Calu3 (cell line): ENCODE measurements at places on chromosomes 6 and 20.

GRCh38 chr6:5619249-5619648 lies 357.9 kb downstream of the FARS2 start:
- no peak for DNase-seq

DNA sequence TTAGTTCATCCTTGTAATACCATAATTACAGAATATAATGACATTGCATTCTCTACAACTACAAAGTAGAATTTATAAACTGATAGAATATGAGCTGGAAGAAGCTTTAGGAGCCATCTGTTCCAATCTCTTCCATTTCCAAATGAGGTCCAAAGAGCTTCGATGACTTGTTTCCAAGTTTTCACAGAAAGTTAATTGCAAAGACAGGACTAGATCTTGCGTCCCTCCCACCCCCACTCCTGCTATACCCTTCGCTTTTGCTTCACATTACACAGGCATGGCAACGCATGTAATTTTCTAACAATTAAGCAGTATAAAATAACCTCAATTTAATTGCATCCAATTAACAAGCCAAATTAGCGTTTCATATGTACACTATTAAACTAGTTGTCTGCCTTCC lies 7.0 kb downstream of the HIVEP2 start:
- DNase-seq: no peak

DNA sequence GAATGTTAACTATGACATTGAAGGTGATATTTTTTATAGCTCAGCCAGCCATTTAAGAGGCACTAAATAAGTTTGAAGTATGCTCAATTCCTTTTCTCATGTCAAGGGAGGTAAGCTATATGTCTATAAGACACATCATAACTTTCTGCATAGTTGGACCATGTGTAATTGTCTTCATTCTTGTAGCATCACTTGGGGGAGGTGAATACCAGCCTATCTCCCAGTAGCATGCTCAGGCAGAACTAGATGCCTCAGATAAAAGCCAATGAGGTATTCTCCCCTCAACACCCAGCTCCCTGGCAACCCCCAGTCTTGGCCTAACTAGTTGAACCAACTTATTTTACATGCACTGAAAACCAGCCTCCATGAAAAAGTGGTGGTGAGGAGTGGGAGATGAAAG lies 158.3 kb upstream of the JAG1 start:
- no peak for DNase-seq

GRCh38 chr6:49252901-49253300 lies 210.2 kb downstream of the MMUT start:
- no peak for DNase-seq

- no peak for DNase-seq
Measured at GRCh38 chr6:21187485-21187884, 406.1 kb upstream of the SOX4 start.

GRCh38 chr6:34416877-34417371 lies 8.9 kb downstream of the RPS10 start:
- no peak for DNase-seq

DNA sequence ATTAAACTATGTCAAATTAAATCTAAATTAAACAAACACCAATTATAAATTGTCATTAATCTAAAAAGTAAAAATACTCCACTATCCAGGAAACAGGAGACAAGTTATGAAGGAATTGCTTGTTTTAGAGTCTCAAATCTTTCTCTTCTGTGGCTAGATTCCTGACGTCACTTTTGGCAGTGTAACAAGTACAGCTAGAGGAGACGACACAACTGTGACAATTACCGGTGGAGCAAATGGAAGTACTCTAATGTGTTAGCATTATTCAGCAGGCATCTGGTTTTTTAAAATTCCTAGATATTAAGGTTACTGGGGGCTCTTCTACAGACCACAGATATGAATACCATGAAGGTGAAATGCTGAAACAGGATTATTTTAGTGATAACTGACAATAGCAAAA lies 1042.7 kb downstream of the EPHA7 start:
- no peak for DNase-seq

DNA sequence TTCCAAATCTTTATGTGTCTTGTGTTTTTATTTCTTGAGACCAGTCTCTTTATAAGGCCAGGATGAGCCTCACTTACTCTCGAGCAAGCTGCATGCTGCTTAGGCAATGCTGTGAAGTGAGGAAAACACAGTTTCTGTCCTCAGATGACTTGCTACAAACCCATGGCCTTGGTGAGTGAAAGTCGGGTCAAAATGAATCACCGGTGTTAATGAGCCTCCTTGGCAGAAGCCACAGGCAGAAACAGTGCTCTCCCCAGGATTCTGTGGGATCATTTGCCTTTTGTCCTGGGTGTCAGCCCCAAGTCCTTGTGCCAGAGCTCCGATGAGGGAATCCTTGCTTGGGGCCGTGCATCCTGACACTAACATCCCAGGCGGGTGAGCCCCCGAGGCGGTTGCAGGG lies 482.5 kb downstream of the QKI start:
- DNase-seq: no peak

DNA sequence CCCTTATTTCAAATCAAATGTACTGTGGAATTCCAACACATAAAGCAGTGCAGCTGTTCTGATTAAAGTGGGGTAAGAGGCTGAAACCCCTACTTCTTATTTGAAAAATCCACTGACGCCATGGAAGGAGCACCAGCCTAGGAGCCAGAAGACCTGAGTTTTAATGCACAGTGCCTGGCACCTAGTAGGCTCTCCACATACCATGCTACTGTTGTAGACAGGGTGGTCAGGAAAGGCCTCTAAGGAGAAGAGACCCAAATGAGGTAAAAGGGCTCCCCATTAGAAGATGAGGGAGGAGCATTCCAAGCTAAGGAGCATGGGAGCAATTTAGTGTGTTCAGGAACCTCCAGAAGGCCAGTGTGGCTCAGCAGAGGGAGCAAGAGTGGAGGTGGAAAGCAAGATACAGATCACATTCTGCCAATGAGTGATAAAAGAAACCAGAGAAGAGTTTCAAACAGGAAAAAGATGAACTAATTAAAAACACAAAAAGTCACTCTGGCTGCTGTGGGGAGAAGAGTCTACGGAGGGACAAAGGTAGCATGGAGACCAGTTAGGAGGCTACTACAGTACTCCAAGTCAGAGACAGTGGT lies 11.8 kb upstream of the ZNF76 start:
- no peak for DNase-seq

- DNase-seq: no peak
Measured at GRCh38 chr20:41854765-41855164, 236.6 kb upstream of the CHD6 start.

DNA sequence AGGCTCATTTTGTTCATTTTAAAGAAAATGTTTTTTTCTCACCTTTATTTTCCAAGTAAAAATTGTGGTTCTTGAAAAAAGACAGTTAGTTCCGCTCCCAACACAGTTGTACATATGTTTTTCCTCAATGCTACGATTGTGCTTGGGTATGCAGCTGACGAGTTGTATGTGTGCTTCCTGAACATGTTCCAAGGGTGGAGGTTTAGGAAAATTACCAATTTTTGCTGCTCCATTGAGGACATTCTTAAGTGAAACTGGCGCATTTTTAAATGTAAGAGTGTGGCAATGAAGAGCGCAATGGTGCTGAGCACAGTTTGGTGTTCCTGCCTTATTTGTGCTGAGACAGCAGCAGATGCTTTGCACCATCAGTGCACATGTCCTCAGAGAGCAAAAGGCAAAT lies 70.3 kb upstream of the CLDN20 start:
- DNase-seq: no peak

GRCh38 chr20:9480066-9480465 lies 34.3 kb upstream of the LAMP5 start:
- no peak for DNase-seq

- no peak for DNase-seq
Measured at GRCh38 chr20:58677808-58678207, 14.8 kb upstream of the NPEPL1 start.

- DNase-seq: no peak
Measured at GRCh38 chr6:124190256-124190655, 386.6 kb downstream of the NKAIN2 start.

GRCh38 chr6:159852877-159853276 lies 37.9 kb upstream of the MAS1 start:
- peak; percentile 37 for DNase-seq

DNA sequence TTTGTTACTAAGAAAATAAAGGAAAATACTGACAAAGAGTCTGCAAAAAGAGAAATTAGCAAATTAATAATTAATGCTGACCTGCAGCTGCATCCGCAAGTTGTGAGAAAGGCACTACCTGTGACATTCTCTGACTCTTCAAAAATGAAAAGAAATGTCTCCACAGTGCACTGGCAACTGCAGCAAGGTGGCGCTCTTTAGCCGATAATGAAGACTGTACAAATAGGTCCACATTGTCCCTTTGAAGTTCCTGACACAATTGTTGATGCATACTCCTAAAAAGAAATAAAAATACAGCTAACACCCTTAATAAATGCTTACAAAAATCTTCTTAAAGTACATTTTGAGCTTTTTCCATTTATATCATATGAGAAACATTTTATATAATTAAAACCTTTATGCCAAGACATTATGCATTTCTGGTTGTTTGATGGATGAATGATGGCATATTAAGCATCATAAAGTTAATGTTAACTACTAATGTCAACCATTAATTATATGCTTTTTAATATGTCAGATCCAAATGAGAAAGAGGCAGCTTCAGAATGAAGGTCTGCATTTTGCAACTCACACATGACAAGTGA lies 96.5 kb downstream of the MMS22L start:
- peak; percentile 67 for DNase-seq

DNA sequence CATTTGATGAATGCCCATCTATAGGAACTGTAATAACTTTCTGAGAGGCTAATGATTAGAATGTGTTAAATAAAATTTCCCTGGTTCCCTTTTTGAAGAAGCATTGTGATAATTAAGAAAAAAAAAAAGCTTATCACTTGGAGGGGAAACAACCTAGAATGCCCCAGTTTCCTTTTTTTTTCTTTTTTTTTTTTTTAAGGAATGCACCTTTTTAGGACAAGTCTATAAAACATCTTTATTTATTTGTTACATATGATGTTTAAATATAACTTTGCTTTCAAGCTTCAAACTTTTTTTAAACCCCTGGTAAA lies 7.3 kb upstream of the MRPS10 start:
- DNase-seq: no peak

- no peak for DNase-seq
Measured at GRCh38 chr6:167106406-167106805, 16.5 kb upstream of the CCR6 start.

GRCh38 chr6:127956956-127957355 lies 56.1 kb upstream of the THEMIS start:
- no peak for DNase-seq

GRCh38 chr20:13221673-13222318 lies 722 bp downstream of the ISM1 start:
- peak; percentile 60 for DNase-seq

DNA sequence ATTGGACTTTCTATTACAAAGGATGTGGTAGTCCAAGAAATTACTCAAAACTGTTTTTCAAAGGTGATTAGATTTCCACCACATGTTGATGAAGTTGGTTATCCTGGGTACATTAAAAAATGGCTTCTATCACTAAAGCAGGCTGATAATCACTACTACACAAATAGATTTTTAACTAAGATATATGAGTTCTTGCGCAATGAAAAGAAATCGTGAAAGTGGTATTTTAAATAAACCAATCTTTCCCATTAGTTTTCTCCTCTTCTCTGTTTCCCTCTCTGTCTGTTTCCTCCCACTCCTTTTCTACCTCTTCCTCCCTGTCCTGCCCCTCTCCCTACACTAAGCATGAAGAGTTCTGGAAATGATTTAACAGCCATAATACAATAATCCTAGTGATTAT lies 487.9 kb upstream of the CITED2 start:
- no peak for DNase-seq

DNA sequence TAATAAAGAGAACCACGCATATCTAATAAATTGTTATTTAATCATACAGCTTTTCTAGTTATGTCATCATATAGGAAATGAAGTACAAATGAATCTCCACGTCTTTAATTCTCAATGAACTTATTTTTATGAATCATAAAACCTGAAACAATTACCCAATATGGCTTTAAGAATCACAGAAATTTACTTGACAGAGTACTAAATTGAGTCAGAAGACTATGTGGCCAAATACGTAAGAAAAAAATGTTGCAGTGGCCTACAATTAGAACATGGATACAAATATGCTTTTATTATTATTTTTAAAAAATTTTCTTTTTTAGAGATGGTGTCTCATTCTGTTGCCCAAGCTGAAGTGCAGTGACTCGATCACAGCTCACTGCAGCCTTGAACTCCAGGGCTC lies 584.7 kb upstream of the SLC35B3 start:
- no peak for DNase-seq

- DNase-seq: no peak
Measured at GRCh38 chr20:31861135-31861384, 9.3 kb downstream of the DUSP15 start.

- no peak for DNase-seq
Measured at GRCh38 chr6:38151580-38152500, 332.3 kb downstream of the ZFAND3 start.

- DNase-seq: no peak
Measured at GRCh38 chr6:92806254-92806653, 613.1 kb downstream of the EPHA7 start.

DNA sequence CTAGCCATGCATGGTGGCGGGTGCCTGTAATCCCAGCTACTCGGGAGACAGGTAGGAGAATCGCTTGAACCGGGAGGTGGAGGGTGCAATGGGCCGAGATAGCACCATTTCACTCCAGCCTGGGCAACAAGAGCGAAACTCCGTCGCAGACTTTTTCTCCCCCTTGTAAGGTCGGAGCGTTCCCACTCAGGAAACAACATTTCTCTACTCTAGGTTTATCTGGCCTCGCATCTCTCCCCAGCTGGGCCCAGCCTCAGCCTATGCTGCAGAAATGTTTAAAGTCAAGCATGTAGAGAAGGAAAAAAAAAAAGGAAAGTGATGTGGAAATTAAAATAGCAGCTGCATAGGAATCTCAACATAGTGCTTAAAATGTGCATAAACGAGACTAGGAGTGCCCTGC lies 172.3 kb downstream of the TRIM27 start:
- no peak for DNase-seq

DNA sequence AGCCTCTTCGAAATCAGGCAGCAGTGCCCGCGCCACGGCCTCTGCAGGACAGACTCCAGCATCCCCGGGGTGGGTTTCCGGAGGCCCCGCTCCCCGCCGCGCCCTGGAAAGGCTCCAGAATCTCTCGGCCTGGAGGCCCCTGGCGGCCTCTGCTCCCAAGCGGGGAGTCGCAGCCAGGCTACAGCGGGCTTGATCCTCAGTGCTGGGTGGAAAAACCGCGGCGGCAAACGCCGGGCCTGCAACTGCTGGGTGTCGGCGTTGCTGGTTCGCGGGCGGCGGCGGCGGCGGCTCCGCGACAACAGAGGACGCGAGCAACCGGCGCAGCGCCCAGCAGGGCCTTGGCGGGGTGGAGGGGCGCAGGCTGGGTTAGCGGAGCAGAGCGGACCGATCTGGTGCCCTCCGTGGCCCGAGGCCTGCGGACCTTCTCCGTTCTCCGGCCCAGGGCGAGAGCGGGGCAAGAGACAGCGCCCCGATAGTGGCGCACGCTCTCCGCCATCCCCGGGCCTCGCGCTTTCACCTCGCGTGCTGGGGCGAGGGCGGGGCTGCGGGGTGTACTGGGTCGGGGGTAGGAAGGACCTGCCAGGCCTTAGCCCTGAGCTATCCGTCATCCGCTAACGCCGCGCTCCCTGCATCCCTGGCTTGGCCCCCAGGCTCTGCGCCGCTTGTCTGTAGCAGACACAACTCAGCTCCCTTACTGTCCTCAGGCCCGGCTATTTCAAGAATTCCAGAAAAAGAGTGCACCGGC lies 3.4 kb upstream of the ZNF292 start:
- DNase-seq: peak; percentile 56

GRCh38 chr20:34771680-34772081 lies 53.8 kb downstream of the NCOA6 start:
- no peak for DNase-seq

- DNase-seq: no peak
Measured at GRCh38 chr6:85556992-85557668, 36.5 kb downstream of the SNX14 start.

- no peak for DNase-seq
Measured at GRCh38 chr6:119096721-119097565, 18.5 kb upstream of the FAM184A start.
